ENCODE measurements at places on chromosomes 12 and 14. TPM values are rescaled to one million over a fixed set of nuclear protein-coding genes. Genes with fewer than 3 reads are reported as not detected.

PCED1B gene
- 0.39 TPM for total RNA-seq

PLEKHG7 gene
- not detected for total RNA-seq

CLEC4C gene
- total RNA-seq = not detected

OR4E2 gene
- total RNA-seq = not detected
